Activated CD8-positive, alpha-beta T cell treated with anti-CD3 and anti-CD28 coated beads for 36 hours (primary cell): ENCODE measurements at places on chromosomes 1 and 21.
A peak's percentile ranks its signal among the peaks of the same experiment; 100 is the strongest.

DNA sequence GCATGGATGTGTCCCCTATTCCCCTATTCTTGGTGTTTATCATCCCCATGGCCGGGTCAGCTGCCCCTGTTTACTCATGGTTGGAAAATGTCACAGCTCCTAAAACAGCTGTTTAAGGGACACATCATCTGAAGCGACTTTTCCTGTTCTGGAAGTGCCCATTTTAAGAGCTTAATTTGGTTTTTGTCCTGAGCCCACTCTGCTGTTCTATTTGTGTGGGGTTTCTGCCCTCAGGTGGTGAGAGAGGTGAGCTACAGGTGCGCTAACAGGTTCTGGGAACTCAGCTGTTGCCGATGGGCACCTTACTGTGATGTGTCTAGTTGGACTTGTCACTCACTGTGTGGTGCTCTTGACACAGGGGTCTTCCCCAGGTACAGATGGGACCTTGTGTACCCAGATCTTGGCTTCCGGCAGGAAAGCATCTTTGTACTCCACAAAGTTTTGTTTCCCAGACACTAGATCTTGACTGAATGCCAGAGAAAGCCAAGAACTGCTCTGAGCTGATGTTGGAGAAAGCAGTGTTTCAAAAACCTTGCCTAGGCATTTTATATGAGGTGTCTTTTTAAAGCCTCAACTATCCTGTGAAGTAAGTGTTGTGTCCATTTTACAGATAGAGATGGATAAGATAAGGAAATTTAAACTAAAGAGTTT, 59.0 kb upstream of the CD1D start:
- DNase-seq = peak; percentile 50

GRCh38 chr1:180802813-180803212, 109.9 kb upstream of the KIAA1614 start:
- no peak for DNase-seq

DNA sequence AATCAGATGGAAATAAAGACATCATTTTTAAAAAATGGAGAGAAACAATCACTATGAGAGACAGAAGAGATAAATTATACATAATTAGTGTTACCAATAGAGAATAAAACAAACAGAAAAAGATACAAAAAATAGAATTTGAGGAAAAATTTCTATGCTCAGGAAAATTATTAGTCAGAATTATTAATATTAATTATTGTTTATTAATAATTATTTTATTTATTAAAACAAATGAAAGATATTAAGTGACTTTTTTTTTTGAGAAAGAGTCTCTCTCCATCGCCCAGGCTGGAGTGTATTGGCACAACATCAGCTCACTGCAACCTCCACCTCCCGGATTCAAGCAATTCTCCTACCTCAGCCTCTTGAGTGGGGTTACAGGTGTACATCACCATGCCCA, 299.8 kb upstream of the NR5A2 start:
- DNase-seq = no peak

- peak; percentile 46 for DNase-seq
These were observed 1.9 kb downstream of the ZBTB7B start for GRCh38 chr1:155004352-155005075.
